ENCODE measurements at places on chromosomes 4 and X.

GRCh38 chrX:2463973-2464676 is 36.7 kb downstream of the DHRSX start:
- no peak for DNase-seq

GRCh38 chr4:183303301-183303700 is 16.8 kb downstream of the CLDN22 start:
- no peak for DNase-seq

GRCh38 chr4:68718447-68719074 is 48.1 kb upstream of the UGT2B15 start:
- DNase-seq: no peak

GRCh38 chr4:10734697-10735096 is 50.1 kb upstream of the CLNK start:
- no peak for DNase-seq

GRCh38 chrX:101357166-101357795 is 8.7 kb upstream of the TIMM8A start:
- no peak for DNase-seq

DNA sequence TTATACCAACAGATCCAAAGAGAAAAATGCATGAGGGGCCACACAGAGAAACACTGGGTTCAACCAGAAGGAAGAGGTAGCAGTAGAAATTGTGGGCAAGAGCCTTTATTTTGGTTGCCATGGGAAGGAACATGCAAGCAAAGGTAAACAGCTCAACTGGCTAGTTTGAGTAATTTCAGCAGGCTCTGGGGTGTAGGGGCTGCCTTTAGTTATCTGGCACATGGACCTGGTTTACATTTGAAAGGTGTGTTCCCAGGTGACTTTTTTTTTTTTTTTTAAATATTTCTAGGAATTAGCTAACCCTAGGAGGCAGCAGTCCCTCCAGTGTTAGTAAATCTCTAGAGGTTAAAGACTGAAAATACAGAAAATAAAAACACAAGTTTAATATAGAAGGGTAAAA is 481.9 kb downstream of the ACTRT1 start:
- no peak for DNase-seq

DNA sequence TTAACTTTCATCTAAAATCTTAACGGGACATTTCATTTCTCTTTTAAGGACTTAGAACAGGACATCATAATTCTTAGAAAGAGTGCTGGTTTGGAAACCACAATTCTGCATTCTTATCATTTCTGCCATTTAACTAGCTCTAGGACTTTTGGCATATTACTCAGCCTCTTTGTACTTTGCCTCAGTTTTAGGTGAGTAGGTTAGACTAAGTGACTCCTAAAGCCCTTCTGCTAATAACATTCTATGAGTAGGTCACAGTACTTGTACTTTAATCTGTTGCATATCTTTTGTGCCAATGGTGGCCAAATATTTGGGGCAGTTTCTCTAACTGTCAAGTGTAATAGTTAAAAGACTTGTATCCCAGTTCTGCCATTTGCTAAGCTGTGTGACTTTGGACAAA is 115.4 kb upstream of the NUDT6 start:
- DNase-seq: no peak

- no peak for DNase-seq
Observed at GRCh38 chr4:26820346-26820745, 40.3 kb upstream of the STIM2 start.

DNA sequence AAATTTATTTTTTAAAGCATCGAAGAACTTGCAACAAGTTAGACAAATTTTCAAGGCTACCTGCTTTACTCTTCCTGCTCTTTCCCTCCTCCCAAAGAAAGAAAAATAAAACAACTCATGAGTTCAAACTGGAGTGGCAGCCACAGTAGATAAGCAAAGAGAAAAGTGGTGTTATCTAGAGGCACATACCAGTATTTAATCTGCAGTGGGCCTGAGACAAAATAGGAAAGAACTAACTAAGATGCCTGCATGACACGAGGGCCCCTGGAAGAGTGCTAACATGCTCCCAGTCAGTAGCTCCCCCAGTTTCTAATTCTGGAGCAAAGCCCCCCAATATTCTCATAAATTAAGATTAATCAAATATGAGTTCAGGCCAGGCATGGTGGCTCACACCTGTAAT is 7.9 kb downstream of the ARL9 start:
- DNase-seq: no peak

GRCh38 chrX:22310779-22311178 is 38.1 kb downstream of the CBLL2 start:
- no peak for DNase-seq

DNA sequence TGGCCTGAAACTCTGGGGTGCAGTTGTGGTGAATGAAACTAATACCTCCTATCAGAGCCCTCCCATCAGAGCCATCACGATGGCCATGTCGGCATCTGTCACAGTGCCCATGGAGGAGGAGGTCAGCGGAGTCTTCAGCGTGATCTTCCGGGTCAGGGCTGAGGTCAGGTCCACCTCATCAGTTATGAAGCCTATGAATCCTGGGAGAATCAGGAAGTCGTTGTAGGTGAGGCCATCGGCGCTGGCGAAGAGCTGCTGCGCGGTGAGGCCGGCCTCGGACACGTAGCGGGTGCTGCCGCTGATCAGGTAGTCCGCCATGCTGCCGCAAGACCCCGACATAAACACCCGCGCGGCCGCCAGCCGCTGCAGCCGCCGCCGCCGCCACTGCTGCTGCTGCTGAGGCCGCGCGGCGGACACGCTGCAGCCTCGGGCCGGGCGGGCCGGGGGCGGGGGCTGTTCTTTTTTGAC is 376.7 kb upstream of the MAOA start:
- DNase-seq: no peak

DNA sequence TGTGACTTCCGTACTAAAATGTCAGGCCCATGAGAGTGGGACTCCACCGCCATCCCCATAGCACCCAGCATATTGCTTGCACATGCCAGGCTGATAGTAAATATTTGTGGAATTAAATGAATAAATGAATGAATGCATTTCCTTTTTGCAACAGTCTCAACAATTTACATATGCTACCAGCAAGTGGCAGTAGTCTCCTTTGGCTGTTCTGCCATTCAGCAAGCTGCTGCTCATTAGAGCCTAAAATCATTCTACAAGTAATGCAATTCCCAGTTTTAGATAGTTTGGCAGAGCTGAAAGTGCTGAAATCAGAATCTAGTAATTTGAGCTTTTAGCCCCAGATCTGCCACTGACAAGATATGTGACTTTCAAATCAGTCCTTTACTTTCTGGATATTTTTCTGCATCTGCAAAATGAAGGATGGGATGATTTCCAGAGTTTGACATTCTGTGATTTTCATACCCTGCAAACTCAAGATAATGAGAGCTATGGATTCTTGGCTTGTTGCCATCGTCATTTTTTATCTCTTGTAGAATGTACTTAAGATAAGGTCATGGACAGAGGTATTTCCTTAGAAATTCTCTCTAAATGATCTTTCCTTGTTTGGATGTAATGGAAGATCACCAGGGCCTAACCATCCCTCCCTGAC is 35.7 kb upstream of the INTS6L start:
- no peak for DNase-seq
